Karpas-422 (cell line): ENCODE measurements at places on chromosomes 1 and 21.

GRCh38 chr1:150708595-150708994, 11.6 kb upstream of the GOLPH3L start:
- no peak for DNase-seq
- no peak overlapping the region for H3K27ac ChIP-seq
- H3K27me3 ChIP-seq: no peaks in the 10 kb centered on the region
- H3K4me3 ChIP-seq: no peak overlapping the region
- no peaks in the 10 kb centered on the region for H3K36me3 ChIP-seq

DNA sequence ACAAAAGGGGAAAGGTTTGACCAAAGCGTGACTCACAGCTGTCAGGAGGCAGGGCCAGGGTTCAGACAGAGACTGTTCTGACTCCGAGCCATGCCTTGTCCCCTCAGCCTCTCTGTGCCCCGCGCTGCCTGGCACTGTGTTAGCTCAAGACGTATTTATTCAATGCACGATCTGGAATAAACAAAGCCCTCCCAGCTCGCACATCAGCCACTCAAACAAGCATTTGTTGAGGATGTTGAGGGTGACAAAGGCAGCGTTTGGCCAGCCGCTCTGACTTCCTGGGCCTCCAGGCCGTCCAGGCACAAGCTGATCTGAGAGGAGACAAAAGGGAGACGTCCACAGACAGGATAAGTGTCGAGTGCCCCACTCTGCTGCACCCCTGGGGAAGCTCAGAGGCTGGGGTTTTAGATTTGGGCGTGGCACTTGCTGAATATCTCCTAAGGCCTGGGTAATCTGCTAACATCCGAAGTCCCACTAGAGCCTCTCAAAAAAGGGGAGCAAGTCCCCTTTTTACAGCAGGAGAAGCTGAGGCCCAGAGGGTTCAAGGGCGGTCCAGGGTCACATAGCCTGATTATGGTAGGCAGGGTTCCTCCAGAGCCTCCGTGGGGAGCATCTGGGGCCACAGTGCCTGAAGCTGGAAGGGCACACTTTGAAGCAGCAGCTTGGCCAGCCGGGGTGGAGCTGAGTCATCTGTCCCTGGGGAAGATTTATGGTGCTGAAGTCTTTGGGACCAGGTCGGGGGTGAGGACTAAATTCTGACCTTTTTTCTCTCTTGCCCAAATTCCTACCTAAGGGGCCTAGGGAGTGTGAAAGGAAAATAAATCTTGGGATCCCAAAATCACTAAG, 95.9 kb downstream of the SPSB1 start:
- no peak overlapping the region for H3K4me3 ChIP-seq
- H3K27me3 ChIP-seq: no peaks in the 10 kb centered on the region
- DNase-seq: no peak
- no peaks in the 10 kb centered on the region for H3K36me3 ChIP-seq
- H3K27ac ChIP-seq: no peak overlapping the region

DNA sequence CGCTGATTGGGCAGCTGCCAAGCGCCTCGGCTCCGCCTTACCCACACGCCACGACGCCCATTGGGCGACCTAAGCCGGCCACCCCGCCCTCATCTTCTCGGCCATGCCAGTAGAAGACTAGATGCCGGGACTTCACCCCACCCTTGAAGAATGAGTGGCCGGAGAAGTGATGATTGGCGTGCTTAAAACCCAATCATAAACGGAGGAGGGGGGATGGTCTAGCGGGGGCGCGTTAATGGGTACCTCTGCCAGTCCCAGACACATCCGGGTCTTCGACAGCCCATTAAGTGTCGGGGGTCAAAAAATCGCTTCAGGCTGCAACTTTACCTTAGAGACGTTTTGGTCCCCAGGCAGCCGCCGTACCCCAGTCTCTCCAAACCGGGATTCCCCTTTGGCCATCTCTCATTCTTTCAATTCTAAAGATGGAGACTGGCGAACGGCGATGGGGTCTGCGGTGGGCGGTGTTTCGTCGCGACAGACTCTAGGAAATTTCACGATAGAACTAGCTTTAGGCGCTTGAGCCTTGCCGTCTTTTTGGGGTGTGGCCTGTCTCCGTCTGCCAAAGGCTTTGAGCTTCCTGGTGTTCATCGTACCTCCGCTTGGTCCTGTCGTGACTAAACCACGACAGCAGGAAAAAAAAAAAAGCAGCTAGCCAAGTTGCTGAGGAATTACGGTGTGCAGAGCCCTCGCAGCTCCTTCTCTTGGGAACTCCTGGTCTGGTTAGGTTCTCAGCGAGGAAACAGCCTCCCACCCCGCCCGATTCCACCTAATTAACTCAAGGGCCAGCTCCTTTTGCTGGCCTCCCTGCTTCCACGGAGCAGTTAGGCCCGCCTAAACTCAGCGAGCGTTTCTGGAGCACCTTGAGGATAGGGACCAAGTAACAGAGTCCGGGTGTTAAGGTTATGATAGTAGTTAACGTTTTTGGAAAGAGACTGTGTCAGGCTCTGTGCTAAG, at the start of gene GATAD2B:
GATAD2B (minus strand) TSS at position 1 of the 954 bp plus-strand sequence. CDS start 94,625 bp downstream, outside the sequence.
- peak within 1 kb of the TSS; percentile 91 for H3K27ac ChIP-seq
- peaks cover 38% of the 10 kb centered on the region for H3K4me1 ChIP-seq
- no peaks in the 10 kb centered on the region for H3K27me3 ChIP-seq
- peaks cover 8% of the 10 kb centered on the region; the same call in 1 of the 2 replicates for H3K36me3 ChIP-seq
- peak; percentile 100 for DNase-seq
- peak within 1 kb of the TSS; percentile 77 for H3K4me3 ChIP-seq

DNA sequence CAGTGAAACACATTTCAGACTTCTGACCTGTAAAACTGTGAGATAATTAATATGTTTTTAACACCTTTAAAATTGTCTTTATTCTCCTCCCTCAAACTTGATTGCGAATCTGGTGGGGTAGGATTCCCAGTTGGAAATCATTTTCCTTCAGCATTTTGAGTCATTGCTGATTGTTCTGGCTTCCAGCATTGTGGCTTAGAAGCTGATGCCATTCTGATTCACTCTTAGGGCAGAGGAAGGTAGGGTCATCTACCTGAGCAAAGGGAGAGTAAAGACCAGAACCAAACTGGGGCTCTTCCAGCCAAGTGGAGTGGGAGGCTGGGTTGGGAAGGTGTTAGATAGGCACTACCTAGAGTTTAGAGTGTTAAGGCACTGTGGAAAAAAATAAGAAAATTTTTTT, 61.2 kb downstream of the MPZL1 start:
- H3K4me3 ChIP-seq: no peak overlapping the region
- H3K4me1 ChIP-seq: no peaks in the 10 kb centered on the region
- DNase-seq: no peak
- no peaks in the 10 kb centered on the region for H3K27me3 ChIP-seq
- H3K36me3 ChIP-seq: no peaks in the 10 kb centered on the region

- H3K4me1 ChIP-seq: no peaks in the 10 kb centered on the region
- no peak for DNase-seq
- no peak overlapping the region for H3K27ac ChIP-seq
- H3K27me3 ChIP-seq: no peaks in the 10 kb centered on the region
Measured at GRCh38 chr1:192749349-192749748, 59.5 kb upstream of the RGS2 start.

DNA sequence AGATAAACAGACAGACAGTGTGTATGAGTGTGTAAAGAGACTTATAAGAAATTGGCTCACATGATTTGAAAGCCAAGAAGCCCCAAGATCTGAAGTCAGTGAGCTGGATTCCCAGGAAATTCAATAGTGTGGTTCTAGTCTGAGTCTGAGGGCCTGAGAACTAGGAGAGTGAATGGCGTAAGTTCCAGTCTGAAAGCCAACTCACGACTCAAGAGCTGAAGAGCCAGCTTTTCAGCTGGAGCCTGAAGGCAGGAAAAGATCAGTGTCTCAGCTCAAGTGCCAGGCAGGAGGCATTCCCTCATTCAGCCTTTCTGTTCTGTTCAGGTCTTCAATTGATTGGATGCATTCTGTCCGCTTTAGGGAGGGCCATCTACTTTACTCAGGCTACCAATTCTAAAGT, 257.2 kb downstream of the PLPP3 start:
- no peaks in the 10 kb centered on the region for H3K27me3 ChIP-seq
- H3K4me3 ChIP-seq: no peak overlapping the region
- no peak overlapping the region for H3K27ac ChIP-seq
